ENCODE measurements at places on chromosomes 12 and 14. TPM values are rescaled to one million over a fixed set of nuclear protein-coding genes. Genes with fewer than 3 reads are reported as not detected.

The DEPDC4 gene
- not detected for total RNA-seq

The PLXNC1 gene
- total RNA-seq: under 0.01 TPM

The KRT85 gene
- not detected for total RNA-seq

The HOXC10 gene
- total RNA-seq: 10.3 TPM

The SPX gene
- 6.5 TPM for total RNA-seq

The TBX3 gene
- 4.3 TPM for total RNA-seq

Data from mesangial cell (primary cell).